GM04504 (cell line): ENCODE measurements at places on chromosomes 16 and 17.

DNA sequence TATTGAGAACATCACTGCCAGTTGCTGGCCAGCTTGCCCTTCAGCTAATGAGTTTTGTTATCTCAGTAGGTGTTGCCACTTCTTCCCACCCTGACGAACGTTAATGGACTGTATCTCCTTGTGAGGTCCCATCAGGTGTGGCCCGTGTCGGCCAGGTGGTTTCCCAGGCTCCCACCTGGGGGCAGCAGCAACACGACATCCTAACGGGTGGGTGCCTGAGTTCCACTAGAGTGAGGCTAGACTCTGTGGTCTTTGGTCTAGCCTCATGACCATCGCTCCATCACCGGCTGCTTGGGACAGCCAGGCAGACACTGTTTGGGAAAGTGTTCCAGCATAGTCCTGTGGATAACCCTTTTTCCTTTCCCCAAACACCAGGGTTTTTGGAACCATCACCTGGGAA, 45.6 kb upstream of the LCMT1 start:
- DNase-seq: no peak

GRCh38 chr16:66905633-66906539, 12.8 kb downstream of the CDH16 start:
- DNase-seq: no peak

GRCh38 chr17:78581304-78581703, 4.1 kb upstream of the DNAH17 start:
- no peak for DNase-seq

GRCh38 chr16:85656351-85657266, 32.1 kb downstream of the GINS2 start:
- DNase-seq: no peak

GRCh38 chr16:58389724-58390123, 2.5 kb upstream of the GINS3 start:
- DNase-seq: no peak

DNA sequence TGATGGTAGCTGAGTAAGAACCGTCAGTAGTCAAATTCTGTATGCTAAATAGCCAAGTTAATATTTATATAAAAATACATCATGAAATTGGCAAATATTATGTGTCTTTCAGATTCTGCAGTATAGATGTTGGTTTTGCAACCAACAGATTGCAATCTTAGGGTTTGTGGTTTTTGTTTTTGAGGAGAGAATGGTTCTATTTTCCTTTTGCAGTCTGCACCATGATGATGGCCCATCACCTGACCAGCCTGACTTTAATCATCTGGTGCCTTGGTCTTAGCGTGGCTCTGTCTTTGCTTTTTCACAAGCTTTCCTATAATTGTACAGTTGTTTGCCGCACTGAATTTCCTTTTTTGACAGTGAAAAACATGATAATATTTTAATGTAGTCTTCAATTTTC, 50.7 kb downstream of the NUP93 start:
- no peak for DNase-seq
